ENCODE measurements at places on chromosomes 7 and 10.

- no peak for DNase-seq
Measured at GRCh38 chr10:71221586-71222202, 9.3 kb downstream of the UNC5B start.

DNA sequence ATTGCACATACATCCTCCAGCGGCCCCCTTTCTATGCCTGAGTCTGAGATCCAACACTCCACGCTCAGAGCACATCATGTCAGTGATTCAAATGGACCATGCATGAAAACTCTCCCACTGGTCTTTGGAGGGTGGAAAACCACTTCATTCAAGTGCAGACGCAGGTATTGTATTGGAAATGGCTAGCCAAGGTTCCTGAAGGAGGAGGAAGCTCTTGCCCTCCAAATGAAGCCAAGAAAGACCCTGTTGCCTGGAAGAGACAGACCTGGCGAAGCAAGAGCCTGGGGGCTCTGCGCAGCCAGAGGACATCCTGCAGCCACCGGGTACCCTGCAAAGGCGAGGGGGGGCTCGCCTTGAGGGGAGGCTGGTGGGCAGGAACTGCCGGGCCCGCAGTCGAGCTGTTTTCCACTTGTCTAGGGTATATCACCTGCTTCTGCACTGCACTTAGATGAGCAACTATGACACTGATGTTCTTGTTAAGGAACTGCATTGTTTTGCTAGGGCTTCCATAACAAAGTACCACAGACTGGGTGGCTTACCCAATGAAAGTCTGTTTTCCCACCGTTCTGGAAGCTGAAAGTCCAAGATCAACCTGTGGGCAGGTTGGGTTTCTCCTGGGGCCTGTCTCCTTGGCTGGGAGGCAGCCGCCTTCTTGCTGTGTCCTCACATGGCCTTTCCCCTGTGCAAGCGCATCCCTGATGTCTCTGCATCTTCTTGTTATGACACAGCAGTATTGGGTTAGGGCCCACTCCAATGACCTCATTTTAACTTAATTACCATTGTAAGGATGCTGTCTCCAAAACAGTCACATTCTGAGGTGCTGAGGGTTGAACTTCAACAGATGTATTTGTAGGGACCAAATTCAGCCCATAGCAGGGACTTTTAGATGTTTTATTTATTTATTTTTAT, 233.4 kb downstream of the ARHGAP12 start:
- DNase-seq: no peak

DNA sequence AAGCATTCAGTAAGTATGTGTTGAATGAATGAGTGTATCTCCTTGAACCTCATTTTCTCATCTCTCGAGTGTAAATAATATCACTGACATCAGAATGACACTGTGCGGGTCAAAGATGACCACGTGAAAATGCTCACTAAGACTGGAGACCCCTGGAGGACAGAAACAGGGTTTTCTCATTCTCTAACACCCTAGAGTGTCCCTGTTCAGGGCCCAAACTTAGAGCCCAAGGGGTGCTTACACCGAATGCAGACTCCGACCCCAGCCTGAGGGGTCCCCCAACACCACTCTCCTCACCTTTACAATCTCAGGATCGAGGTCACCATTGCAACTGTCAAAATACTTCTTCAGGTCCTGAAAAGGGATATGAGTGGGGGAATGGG, 1.4 kb downstream of the CDK5 start:
- no peak for DNase-seq

- no peak for DNase-seq
Measured at GRCh38 chr10:126110489-126111180, 214.3 kb downstream of the FANK1 start.

DNA sequence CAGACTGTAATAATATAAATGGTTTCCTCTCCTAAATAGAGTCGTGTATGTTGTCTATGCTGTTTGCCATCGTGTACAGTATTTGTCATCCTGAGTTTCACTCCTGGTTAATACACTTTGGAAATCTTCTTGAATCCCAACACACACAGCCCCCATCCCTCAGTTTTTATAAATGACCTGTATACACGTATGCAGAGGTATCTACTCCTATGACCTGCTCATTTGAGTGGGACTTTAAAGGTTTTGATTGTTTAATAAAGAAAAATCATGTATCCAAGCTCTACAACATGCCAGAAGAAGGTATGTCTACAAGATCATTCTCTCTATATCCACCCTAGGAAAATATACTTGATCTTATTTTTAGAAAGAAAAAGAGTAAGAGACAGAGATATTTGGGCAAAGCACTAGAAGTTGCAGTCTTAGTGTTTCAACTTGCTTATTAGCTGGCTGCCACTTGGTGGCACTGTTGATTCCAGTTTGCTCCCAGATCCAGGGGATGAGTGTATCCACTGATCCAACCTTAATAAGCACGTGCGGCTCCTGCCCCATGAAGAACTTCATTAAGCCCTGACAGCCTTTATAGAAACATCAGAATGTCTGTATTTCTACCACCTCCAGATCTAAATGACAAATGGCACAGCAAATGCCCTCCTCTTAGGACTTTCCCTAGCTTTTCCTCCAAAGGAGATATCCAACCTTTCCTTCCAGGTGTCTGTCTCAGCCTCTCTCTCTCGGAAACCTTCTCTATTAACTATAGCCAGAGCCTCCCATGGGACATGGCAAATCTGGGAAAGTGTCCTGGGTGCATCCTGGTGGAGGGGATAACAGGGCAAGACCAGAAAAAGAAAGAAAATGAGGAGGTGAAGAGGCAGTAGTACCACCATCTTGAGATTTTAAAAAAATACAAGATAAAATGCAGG, 181.6 kb upstream of the NEBL start:
- DNase-seq: no peak

- no peak for DNase-seq
Measured at GRCh38 chr7:102444961-102445673, 11.7 kb downstream of the ORAI2 start.

- no peak for DNase-seq
Measured at GRCh38 chr10:20891338-20891714, 5.8 kb downstream of the NEBL start.

DNA sequence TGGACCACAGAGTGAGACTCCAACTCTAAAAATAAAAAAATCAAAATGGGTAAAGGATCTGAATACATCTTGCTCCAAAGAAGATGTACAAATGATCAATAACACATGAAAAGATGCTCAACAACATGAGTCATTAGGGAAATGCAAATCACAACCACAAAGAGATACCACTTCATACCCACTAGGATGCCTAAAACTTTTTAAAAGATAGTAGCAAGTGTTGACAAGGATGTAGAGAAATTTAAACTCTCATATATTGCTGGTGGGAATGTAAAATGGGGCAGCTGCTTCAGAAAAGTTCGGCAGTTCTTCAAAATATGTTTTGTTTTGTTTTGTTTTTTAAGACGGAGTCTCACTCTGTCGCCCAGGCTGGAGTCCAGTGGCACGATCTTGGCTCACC, 45.7 kb upstream of the GTF2IRD1 start:
- DNase-seq: no peak

DNA sequence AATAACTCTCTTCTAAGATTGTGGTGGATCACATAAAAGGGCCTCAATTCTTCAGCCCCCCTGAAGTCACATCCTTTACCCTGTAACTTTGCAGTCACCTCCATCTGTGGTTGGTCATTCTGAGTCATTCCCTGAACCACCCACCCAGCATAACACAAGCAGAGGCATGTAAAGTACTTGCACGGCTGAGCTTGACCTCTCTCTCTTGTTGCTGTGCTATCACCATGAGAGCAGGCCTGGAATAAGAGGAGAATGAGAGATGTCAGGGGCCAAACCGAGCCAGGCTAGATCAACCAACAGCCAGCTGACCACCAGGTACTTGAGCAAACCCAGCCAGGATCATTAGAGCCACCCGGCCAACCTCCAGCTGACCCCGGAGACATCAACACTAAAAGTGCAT, 13.5 kb upstream of the STK17A start:
- DNase-seq: no peak

GRCh38 chr10:119189811-119190282, 11.2 kb upstream of the PRDX3 start:
- no peak for DNase-seq

DNA sequence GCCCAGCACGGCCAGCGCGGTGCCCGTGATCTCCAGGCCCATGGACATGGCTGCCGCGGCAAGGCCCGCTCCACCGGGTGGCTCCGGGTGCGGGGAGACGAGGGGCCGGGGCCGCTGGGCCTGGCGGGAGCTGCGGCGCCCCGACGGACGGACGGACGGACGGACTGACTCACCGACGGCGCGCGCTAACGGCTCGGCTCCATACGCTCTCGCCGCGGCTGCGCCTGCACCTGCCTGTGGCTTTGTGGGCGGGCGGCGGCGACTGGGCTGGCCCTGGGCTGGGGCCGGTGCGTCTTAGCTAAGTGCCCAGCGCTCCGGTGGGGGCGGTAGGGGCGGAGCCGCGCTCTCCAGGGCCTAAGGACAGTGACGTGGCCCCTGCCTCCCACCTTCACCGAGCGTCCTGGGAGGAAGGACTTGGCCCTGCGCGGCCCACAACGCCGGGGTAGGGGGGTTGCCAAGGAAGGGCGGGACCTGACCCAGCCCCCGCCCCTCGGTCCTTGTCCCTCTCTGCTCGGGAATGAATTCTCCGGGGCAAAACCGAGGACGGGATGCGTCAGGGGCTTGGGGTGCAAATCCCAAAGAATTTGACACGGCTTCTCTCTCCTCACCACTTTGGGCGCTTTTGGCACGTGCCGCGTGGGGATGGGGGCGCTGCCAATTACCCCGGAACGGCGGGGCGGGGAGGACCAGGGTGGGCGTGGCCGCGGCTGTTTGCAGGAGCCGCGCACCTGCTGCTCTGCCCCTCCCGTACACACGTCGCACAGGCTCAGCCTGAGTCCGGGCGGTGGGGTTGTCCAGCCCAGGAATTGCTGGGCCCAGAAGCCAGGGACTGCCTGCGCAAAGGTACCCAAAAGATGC, at the start of gene CLDN3:
TSS of gene CLDN3 (minus strand) at position 269 of the 858 bp plus-strand sequence. CDS start at position 48, 221 bp downstream.
- no peak for DNase-seq

DNA sequence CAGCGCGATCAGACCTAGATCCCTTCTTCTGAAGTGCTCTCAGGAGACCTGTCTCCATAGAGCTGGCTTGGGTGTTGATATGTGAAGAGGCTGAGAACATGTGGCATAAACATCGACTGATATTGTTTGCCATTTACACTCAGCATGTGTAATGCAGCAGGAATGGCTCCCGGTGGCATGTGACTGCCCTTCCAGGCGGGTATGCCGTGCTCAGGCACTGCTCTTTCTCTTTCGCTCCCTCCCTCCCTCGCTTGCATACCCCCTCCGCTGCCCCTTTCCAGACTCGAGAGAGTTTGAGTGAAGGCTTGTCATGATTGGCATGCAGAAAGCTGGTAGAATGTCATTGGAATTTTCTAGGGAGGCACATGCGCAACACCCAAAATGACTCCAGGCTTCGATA, 107.3 kb upstream of the PDCD4 start:
- DNase-seq: no peak

GRCh38 chr10:61465171-61465496, 12.0 kb upstream of the TMEM26 start:
- no peak for DNase-seq

- no peak for DNase-seq
Measured at GRCh38 chr10:5985029-5985428, 7.7 kb upstream of the IL15RA start.

DNA sequence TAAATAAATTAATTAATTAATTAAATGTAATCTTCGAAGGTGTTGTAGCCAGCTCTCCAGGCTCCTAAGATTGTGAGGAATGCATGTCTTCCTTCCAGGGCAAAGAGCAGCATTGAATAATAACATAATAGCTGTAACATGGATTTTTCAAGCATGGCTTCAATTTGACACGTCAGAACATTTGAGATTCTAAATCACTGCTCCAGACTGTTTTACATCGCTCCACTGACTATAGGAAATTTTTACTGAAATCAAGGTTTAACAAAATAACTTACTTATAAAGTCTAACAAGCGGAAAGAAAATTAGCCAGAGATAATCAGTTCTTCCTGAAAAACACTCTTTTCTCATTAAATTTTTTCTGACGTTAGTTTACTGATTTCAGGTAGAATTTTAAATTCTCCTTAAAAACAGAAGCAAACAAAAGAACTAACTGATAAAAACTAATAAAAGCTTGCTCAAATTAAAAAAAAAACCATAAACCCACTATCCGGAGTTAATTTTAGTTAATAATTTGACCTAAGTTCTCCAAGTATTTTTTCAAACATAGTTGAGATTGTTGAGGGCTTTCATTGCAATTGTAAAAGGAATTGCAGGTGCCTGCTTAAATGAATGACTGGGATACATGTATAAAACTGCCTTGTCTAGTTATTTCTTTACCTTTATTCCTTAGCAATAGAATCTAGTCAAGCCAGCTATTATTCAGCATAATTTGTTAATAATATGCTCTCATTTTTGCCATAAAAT, 51.2 kb upstream of the SGCE start:
- no peak for DNase-seq

- DNase-seq: no peak
Measured at GRCh38 chr10:46539596-46540411, 16.7 kb downstream of the GPRIN2 start.

GRCh38 chr10:88254091-88254490, 329.0 kb downstream of the RNLS start:
- DNase-seq: no peak

DNA sequence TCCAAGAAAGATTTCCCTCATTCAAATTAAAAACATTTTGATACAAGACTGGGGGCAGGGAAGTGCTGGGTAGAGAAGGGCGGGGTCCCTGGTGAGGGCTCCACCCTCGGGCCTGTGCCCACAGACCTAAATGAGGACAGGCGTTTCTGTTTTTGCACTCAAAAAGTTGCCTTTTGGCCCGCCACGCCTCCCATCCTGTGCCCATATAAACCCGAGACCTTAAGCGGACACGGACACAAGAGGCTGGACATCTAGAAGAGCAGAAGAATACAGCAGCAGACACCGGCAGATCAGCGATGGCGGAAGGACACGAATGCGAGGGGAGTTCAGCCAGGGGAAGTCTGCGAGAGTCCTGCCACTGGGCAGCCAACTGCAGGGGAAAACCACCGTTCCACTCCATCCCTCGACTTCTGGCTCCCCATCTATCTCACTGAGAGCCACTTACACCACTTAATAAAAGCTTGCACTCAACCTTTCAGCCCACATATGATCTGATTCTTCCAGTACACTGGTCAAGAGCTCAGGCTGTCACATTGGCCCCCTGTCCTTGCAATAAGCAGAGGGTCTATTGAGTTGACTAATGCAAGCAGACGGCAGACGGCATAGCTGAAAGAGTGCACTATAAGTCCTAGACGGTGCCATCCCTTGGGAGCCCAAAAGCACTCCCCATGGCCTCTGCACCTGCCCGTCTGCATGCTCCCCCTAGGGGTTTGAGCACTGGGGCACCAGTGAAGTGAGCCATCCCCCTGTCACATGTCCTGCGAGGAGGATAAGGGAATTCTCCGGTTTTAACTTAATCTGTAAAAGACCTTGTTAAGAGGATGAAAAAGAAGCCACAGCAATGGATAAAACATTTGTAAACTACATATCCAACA, 181.8 kb upstream of the PRSS1 start:
- DNase-seq: no peak

DNA sequence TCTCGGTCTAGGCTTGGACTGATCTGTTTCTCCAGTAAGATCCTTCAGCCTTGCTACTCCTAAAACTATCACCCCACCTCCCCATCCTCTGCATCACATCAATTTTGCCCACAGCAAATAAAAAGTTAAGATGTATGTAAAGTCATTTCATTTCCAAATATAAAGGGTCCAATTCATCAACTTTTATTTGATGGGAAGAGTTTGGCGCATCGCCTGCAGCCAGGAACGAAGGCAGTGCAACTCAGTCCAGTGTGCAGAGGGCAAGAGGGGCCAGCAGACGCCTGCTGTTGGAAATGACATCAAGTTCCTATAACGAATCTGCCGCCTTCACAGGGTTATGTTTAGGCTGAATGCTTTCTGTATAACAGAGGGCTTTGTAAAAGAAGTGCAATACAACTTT, 97.0 kb downstream of the SVIL start:
- DNase-seq: no peak

All from CD4-positive, alpha-beta T cell treated with Interleukin-21 for 1 hour (primary cell).